ENCODE measurements at places on chromosomes 13 and 19.

DNA sequence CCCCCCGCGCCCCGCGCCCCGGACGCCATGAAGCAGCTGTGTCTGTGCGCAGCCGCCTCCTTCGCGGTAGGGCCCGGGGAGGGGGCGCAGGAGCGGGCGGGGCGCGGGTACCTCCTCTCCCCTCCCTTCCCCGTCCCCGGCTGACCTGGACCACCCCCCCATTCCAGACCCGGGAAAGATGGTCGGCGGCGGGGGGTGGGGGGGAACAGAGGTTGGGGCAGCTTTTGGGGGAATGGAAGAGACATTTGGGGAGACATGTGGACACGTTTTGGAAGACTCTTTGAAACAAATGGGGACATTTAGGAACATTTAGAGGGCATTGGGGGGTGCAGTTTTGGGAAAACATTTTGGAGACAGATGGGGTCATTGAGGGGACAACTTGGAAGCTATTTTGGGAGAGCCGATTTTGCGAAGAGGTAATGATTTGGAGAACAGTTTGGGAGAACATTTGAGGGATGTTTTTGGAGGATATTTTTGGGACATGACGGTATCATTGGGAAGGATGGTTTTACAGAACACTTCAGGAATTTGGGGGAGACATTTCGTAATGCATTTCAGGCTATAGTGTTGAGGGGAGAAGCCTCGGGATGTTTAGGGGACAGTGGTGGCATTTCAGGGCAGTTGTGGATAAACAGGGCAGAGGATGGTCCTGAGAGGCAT is 16.1 kb downstream of the ANKRD24 start:
- DNase-seq: no peak

DNA sequence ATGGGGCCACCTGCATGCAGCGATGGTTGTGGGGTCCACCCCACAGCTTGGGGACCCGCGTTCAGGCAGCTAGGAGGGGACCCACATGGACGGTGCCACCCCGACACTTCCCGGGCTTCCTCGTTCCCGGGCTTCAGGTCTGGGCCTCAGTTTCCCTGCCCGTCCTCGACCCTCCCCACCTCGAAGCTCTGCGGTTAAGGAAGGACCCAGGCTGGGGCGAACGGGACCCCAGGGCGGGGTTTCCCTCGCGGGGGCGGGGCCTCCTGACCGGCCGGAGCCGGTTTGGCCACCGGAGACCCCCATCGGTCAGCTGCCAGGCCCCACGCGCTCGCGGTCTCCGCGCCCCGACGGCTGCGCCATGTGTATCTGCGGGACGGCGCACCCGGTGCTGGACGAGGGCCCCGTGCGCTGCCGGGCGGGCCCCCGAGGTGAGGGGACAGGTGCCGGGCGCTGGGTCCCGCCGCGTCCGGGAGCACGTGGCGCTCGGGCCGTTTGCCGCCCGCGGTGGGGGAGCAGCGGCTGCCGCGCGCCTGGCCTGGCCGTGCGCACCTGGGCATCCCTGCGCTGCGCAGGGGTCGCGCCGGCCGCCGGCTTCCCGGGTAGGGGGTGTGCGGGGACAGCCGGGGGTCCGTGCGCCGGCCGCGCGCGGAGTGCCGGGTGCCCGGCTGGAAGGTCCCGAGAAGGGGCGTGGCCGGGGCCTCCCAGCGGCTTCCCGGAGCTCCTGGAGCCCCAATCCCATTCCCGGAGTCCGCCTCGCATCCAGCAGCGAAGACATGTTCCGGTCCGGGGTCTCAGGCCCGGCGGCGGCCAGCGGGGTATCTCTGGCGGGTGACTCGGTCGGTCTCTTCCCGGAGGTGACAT is 4.2 kb downstream of the ARHGAP45 start:
- no peak for DNase-seq

DNA sequence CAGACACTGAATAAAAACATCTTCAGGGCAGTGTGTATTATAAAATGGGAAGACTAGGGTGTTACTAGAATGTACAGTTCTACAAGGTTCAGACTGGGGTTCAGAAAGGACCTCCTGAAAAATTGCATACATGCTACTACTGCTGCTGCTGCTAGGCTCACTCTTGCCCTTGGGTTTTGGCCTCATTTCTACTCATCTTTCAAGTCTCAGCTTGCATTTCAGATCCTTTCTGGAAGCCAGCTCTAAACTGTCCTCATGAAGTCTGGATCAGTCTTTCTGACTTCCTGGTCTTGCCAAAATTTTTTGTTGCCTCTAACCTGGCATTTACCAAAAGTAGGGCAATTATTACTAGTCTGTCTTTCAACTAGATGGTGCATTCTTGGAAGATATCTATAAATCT is 393.3 kb downstream of the DIAPH3 start:
- DNase-seq: no peak

- no peak for DNase-seq
Observed at GRCh38 chr13:106104281-106104901, 431.1 kb downstream of the EFNB2 start.

DNA sequence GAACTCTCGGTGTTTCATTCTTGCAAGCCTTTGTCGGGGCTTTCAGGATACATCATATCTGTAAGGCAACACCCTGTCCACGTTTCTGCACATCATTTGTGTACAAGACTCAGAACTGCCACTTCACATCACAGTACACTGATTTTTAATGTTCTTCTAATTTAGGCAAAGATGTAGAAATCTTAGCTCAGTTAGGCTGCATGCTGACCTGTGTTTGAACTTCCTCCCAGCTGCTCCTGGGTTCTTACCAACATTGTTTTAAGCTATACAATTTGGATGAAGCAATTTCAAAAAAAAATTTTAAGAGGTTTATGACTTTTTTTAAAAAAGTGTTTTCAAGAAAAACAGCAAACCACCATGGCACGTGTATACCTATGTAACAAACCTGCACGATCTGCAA is 1047.9 kb upstream of the SLC10A2 start:
- no peak for DNase-seq

- no peak for DNase-seq
Observed at GRCh38 chr13:27466513-27466912, 16.1 kb upstream of the MTIF3 start.

GRCh38 chr19:7063339-7063738 is 4.9 kb upstream of the MBD3L3 start:
- no peak for DNase-seq

DNA sequence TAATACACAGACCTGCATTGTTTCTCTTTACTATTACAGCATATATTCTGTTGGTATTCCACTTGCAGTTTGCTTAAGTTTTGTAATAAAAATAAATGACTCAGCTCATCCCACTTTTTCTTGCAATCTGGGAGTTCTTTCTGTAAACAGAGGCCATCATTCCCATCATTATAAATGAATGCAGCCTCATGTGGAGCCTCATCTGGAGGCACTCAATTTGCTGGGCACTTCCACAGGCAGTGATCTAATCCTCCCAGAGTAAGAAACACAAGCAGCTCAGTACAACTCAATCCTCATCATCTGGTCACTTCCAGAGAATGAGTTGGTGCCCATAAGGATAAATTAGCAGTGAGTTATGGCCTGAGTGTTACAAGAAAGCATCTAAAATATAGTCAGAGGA is 2801.9 kb downstream of the PCDH9 start:
- DNase-seq: no peak

DNA sequence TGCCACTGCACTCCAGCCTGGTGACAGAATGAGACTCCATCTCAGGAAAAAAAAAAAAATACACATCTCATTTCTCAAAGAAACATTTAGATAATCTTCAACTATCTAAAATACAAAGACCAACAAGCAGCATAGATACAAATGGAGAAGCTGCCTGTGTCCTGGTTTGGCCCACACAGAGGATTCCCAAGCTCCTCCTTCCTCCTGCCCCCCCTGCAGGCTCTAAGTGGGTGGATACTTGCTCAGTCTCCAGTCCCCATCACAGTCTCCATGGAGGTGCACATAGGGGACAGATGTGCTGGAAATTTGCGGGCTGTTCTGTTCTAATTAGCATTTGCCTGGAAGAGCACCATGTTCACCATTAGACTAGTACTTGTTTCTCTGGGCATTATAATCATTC is 59.9 kb downstream of the ABCC4 start:
- no peak for DNase-seq

Measured in T-helper 22 cell (primary cell).